D341Med (cell line): ENCODE measurements at places on chromosomes 2 and 18.
A peak's percentile ranks its signal among the peaks of the same experiment; 100 is the strongest.

- DNase-seq = no peak
Measured at GRCh38 chr2:105177536-105178254, 63.8 kb upstream of the GPR45 start.

DNA sequence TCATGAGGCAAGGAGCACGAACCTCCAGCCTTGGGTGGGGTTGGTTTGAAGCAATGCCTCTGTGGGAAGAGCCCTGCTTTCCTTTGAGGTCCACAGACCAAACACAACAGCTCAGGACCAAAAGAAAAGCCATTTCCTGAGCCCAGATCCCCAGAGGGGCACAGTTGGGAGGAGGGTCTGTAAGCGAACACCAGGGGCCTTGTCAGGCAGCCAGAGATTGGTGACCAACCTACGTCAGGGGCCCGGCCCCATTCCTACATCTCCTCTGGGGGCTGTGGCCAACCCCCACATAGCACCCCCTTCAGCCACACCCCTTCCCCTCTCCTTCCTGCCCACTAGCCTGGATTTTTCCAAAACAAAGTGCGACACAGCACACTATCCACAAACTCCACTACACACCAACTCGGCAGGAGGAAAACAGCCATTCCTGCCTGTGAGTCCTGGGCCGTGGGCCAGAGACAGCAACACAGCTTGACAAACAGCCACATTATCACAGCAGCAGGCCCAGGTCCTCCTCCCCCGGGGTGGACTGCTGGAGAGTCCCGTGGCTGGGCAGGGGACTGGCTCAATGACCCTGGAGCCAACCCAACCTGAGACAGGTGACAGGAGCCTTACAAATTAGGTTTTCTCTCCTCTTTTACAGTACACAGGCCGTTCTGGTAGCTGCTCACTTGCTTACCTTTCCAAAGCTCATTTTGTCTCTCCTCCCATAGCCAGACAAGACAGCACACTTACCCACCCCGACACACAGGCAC, 98.8 kb downstream of the TNS1 start:
- no peak for DNase-seq

DNA sequence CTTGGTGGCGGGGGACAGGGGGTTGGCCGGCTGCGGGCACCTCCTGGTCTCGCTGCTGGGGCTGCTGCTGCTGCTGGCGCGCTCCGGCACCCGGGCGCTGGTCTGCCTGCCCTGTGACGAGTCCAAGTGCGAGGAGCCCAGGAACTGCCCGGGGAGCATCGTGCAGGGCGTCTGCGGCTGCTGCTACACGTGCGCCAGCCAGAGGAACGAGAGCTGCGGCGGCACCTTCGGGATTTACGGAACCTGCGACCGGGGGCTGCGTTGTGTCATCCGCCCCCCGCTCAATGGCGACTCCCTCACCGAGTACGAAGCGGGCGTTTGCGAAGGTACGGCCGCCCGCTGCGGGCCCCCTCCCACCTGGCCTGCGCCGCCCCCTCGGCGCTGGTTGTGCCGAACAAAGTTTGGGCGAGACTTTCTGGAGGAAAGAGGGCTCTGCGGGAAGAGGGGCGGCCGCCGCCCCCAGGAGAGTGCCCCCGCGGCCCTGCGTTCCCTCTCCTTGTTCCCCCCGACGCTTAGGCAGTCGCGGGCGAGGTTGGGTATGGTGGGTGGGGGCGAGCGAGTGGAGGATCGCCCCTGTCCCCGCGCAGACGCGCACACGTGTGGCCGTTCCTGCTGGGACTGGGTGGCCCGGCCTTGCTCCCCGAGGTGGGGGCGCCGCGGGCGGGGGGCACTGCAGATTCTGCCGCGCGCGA, 866 bp downstream of the CRIM1 start:
- DNase-seq = peak; percentile 67

DNA sequence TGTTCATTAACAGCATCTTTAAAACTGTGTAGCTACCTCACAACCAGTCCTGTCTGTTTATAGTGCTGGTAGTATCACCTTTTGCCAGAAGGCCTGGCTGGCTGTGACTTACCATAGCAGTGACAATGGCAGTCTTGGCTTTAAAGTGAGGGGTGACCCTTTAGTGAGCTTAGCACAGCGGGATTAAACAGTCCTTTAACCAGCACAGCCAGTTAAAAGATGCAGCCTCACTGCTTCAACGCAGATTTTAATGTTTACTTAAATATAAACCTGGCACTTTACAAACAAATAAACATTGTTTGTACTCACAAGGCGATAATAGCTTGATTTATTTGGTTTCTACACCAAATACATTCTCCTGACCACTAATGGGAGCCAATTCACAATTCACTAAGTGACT, 7.0 kb downstream of the RRM2 start:
- DNase-seq = no peak

DNA sequence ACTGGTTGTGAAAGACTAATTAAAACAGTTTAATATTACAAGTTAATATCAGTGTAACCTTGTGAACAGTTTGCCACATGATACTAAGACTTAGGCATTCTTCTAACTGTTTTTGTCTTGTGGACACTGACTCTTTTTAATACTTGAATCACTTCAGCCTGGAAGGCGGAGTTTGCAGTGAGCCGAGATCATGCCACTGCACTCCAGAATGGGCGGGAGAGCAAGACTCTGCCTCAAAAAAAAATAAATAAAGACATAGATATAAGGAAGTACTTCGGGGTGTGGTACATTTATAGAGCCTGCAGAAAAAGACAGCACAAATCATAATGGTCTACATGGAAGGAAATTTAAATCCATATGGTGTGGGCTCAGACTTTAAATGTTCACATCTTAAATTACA, 300.4 kb upstream of the NETO1 start:
- no peak for DNase-seq

GRCh38 chr2:31083234-31083993, 54.8 kb downstream of the GALNT14 start:
- DNase-seq = no peak

GRCh38 chr2:207227062-207227748, 61.5 kb upstream of the KLF7 start:
- no peak for DNase-seq

- no peak for DNase-seq
Measured at GRCh38 chr2:106537791-106538191, 50.6 kb downstream of the CD8B2 start.

GRCh38 chr18:68937029-68937599, 139.2 kb downstream of the CCDC102B start:
- no peak for DNase-seq

DNA sequence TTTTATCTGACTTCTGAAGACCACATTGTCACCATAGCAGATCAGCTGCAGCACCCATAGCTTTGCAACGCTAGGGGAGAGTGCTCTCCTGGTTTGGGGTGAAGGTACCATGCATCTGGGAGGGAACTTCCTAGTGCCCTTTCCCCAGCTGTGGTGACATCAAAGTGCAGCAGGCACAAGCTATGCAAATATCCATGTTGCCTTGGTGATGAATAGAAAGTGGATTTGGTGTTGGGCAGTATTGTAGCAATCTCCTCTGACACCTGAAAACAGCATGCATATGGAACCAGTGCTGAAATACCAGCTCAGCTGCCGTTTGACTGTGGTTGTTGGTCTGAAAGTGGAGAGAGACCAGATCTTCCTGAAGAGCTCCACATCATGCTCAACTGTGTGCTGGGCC, 37.1 kb downstream of the BCL2L11 start:
- no peak for DNase-seq

DNA sequence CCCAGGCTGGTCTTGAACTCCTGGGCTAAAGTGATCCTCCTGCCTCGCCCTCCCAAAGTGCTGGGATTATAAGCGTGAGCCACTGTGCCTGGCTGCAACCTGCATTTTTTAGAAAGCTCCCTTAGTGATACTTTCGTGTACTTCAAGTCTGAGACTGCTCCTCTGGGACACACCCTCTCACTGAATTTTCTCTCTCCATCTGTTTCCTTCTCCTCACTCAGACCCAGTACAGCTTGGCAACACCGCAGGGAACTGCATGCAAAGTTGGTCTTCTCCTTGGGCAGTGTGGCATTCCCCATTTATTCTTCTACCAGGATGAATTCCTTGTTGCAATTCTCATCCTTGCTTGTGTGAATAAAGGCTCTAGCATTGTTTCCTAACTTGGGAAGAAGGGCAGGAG, 175.9 kb downstream of the LPIN1 start:
- DNase-seq = no peak

DNA sequence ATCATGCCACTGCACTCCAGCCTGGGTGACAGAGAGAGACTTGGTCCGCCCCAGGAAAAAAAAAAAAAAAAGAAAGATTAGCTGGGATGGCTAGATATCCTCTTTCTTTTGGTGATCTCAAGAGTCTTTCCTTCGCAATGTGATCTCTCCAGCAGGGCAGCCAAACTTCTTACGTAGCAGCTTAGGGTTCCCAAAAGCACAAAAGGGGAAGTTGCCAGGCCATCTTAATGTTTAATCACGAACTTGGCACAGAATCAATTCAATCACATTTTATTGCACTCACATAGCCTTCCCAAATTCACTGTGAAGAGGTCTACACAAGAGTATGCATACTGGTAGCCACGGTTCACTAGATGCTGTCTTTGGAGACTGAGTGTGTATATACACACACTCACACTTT, 53.1 kb downstream of the VIL1 start:
- DNase-seq = no peak

DNA sequence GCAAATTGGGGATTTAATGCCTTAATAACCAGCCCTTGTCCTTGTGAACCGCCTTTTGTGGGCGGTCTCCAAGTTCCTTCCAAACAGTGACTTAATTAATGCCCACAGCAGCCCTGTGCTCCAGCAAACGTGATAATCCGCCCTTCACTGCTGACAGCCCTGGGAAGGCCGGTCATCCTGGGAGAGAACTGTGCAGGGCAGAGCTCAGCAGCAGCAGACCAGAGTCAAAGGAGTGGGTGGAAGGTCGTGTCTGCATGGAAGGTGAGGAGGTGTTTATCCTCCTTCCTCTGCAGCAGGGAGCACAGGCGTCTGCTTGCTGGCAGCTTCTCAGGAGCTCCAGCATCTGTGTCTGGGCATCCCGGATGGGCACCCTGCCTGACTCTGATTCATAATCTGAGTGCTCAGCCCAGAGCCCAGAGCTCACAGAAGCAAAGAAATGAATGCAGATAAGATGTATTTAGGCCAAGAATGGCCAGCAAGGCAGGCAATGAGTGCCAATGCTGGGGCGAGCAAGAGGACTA, 270.0 kb upstream of the PXDN start:
- peak; percentile 68 for DNase-seq

DNA sequence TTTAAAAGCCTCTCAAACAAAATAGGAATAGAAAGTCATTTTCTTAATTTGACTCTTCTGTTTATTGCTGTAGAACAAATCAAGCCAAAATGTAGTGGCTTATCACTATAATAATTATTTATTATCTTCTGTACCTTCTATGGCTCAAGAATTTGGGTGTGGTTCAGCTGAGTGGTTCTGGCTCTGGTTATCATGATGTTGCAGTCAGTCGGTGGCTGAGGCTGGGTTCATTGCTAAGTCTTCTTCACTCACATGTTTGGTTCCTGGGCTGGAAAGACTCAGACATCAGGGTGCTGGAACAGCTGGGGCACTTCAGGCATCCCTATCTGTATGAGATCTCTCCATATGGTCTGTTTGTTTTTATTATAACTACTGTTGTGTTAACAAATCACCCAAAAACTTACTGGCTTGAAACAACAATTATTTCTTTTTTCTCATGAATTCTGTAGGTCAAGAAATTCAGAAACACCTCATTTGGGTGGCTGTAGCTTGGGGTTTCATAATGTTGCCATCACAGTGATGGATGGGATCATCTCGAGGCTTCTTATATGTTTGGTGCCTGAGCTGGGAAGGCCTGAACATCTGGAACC, 242.6 kb upstream of the FBXO11 start:
- DNase-seq = no peak

- no peak for DNase-seq
Measured at GRCh38 chr18:68555879-68556301, 159.0 kb downstream of the TMX3 start.

GRCh38 chr2:157261199-157261782, 3.8 kb downstream of the GALNT5 start:
- DNase-seq = no peak

GRCh38 chr2:213251618-213252017, 32.6 kb upstream of the SPAG16 start:
- peak; percentile 36 for DNase-seq

DNA sequence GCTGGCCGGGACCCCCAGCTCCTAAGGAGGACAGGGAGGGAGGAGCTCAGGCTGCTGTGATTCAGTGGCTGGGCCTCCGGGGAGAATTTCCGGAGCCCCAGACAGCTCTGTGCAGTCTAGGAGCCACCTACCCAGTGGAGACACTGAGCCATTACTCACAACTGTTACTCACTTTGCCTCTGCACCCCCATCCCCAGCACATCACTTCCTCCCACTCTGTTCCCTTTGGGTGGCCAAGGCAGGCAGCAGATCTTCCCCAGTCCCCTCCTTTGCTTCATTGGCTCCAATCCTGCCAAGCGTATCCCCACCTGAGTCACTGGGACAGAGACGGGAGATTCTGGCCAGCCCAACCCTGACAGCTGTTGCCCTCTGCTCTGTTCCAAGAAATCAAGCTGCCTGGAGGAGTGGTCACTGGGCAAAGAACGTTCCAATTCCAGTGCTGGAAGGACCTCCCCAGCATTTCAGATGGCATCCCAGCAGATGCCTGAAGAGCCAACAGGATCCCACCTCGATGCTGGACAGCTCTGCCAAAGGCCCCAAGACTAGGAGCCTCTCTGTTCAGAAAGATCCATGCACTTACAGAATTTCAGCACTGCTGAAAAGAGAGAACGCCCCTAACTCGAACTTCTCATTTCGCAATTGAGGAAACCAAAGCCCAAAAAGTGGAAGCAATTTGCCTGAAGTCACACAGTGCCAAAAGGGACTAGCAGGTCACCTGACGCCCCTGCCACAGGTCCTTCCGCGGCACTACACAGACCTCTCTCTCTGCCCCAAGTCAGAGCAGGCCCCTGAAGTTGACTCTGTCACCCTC, 68.3 kb downstream of the TNS1 start:
- no peak for DNase-seq

GRCh38 chr2:29527947-29528346, 393.4 kb downstream of the ALK start:
- no peak for DNase-seq

DNA sequence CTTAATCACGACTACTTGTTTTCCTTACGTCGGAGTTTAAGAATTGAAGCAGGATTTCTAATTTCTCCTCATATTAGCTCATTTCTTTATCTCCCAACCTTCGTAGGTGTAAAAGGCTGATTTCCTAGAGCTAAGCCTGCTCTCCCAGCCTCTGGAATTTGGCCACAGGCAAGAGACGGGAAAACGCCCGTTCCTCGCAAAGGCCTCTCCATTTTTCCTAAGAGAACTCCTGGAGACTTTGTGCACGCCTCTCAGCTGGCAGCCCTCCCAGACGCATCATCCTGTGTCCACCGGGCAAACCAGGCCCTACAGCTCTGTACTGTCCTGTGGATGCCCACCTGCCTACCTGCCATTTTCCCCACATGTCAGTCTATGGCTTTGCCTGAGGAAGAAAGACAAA, 106.3 kb downstream of the FTCDNL1 start:
- no peak for DNase-seq

- no peak for DNase-seq
Measured at GRCh38 chr2:58436872-58437271, 195.7 kb upstream of the FANCL start.

GRCh38 chr18:79962835-79963657, 1.4 kb upstream of the HSBP1L1 start:
- DNase-seq = peak; percentile 38
